CD4-positive, alpha-beta T cell treated with Interleukin-17A for 1 hour (primary cell): ENCODE measurements at places on chromosomes 5 and 9.

DNA sequence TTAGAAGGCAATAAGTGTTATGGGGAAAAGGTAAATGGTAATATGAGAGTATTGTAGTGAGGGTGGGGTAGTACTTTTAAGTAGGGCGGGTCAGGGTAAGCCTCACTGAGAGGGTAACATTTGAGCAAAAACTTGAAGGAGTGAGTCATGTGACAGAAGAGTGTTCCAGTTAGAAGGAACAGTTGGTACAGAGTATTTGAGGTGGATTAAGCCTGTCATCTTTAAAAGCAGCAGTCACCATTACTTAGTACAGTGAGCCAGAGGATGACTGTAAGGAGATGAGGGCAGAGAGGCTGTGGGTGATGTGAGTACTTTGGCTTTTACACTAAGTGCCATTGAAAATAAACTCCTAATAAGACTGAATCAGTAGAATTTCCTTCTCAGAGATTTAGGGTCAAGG, 54.8 kb downstream of the UBAP1 start:
- DNase-seq, result no peak

DNA sequence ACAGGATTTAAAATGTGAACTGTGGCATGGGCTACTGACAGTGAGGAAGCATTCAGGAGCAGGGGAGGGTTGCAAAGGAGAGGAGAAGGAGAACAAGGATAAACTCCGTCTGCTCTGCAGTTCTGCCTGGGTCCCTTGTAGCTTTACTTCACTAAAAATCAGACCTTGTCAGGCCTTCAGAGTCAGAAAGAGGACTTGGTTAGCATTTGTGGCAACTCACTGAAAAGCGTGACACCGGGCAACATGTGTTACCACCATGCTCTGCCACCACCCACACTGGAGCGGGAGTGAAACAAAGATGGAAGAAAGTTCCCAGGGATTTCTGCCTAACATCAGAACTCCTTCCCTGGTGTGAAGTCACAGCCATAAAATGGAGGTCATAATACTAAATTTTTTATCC, 19.3 kb downstream of the FYB1 start:
- DNase-seq, result no peak

- no peak for DNase-seq
Observed at GRCh38 chr9:122107291-122107805, 14.2 kb upstream of the TTLL11 start.

DNA sequence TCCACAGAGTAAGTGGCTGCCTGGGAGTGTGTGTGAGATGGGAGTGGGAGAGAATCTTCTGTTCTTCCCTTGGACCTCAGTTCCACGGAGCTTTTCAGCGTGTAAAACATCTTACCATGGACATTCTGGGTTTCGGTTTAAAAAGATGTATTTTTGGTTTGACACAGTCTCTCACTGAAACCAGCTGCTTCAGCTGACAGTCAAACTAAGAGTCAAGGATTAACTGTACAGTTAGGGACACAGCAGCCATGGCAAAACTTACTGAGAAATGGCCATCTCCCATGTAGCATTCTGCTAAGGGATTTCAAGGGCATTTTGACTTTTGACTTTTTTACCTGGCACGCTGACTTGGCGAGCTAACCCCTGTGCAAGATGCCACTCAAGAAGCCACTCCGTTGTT, 93.8 kb upstream of the IL12B start:
- DNase-seq, result no peak

- no peak for DNase-seq
Observed at GRCh38 chr9:132027752-132028663, 51.7 kb downstream of the MED27 start.

DNA sequence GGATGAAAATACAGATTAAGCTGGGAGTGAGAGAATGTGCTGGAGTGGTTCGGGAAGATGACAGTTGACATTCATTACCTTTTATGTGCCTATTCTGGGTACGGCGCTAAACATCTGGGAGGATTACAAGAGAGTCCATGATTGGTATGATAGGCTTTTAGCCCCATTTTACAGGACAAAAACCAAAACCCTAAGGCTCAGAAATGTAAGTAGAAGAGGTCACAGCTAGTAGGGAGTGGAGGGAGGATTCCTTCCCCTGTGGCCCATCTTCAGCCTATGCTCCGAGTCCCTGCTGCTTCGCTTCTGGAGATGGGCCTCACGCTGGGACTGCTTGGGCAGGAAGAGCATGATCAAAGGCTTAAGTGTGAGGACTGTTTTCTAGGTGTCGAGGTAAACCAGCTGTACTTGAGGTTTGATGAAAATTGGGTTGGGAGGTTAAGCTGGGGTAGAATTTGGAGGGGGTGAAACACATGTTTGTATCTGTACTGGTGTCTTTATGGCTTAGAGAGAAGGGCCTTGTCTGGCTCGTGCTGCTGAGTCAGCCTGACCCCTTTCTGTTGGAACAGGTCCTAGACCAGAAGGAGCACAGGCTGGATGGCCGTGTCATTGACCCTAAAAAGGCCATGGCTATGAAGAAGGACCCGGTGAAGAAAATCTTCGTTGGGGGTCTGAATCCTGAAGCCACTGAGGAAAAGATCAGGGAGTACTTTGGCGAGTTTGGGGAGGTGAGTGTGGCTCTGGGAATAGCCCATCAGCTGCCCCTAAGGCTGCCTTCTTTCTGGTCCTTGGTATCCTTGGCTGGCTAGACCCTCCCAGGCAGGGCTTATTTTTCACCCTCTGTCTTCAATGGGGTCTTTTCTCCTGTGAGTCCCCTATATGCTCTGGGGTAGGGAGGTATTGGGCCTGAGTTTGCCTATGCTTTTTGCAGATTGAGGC, 2.1 kb downstream of the HNRNPAB start:
- DNase-seq, result peak; percentile 41

DNA sequence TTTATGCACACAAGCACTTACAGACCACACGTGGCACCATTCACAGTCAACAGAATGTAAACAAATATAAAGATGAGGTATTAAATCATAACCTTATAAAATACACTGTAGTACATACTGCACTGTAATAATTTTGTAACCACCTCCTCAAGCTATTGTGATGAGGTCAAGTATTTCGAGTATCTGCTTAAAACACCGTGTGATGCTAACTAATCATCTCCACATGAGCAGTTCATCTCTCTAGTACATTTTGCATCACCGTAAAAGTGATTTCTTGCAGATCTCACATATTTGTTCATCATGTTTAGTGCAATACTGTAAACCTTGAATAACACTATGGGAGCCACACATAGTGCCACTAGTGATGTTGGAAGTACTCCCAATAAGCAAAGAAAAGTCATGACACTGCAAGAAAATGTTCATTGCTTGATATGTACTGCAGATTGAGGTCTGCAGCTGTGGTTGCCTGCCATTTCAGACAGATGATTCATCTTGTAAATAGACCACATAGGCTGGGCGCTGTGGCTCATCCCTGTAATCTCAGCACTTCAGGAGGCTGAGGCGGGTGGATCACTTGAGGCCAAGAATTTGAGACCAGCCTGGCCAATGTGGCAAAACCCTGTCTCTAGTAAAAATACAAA, 44.3 kb downstream of the FOXB2 start:
- DNase-seq, result no peak

- no peak for DNase-seq
Observed at GRCh38 chr9:89153232-89154017, 25.2 kb downstream of the SHC3 start.

DNA sequence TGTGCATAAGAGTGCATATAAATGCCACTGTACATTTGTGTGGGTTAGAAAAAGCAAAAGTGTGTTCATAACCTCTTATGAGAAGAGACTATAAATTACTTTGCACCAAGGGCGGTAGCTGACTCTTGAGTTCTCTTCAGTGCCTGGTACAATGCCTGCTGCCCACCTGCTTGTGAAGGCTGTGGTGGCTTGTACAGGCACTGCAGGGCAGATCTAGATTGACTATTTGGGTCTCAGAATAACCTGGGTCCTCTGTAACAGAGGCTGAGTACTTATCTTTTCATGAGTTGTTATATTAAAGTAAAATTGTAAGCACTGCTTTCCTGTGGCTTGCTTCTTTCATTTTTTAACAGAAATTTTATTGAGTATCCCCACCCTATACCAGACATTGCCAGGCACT, 22.8 kb downstream of the LMNB1 start:
- DNase-seq, result no peak

DNA sequence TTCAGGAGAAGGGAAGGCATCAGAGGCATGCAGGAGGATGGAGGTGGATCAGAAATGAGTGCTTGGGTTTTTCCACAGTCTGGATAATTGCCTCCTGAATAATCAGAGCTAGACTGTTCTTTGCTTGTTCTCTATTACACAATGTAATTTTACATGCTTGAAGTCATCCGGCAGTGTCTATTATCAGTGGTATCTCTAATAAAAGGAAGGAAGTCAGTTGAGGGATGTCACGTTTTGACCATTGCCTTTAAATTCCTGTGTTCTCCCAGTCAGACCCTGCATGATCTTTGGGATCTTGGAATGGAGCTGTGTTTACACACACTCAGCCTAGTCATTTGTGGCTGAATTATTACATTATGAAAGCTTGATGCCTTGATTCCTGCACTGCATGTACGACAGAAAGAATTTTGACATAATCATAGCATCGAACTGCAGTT, 91.0 kb downstream of the PDE8B start:
- no peak for DNase-seq

- peak; percentile 86 for DNase-seq
Observed at GRCh38 chr9:127927201-127927987, 3.2 kb downstream of the PIP5KL1 start.

DNA sequence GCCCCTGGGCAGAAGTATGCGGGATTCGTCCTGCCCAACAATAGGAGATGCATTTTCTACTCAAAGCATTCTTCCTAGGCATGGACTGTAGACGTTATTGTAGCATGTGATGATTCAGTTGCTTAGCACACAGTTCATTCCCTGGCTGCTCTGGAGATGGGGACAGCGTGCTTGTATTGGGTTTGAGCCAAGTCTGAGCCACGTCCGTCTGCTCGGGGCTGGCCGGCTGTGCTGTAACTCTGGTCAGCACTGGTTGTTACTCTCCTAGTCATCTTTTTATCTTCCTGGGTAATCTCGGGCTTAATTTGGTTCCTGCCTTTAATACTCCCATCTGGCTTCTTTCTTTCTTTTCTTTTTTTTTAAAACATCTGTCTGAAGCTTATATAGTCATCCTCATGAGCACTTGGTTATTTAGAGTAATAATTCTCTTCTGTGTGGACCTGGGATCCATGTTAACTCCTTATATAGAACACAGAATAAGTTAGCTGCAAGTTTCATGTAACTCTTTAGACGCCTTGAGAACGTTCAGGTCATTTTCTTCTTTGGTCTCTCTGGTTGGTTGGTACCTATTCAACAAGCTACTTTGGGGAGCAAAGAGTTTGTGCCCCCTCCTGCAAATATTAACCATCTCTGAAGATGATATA, 118.8 kb upstream of the RPS23 start:
- DNase-seq, result no peak

- no peak for DNase-seq
Observed at GRCh38 chr5:64180661-64181343, 15.2 kb downstream of the RNF180 start.

- DNase-seq, result no peak
Observed at GRCh38 chr5:72649449-72649848, 142.2 kb upstream of the ZNF366 start.

DNA sequence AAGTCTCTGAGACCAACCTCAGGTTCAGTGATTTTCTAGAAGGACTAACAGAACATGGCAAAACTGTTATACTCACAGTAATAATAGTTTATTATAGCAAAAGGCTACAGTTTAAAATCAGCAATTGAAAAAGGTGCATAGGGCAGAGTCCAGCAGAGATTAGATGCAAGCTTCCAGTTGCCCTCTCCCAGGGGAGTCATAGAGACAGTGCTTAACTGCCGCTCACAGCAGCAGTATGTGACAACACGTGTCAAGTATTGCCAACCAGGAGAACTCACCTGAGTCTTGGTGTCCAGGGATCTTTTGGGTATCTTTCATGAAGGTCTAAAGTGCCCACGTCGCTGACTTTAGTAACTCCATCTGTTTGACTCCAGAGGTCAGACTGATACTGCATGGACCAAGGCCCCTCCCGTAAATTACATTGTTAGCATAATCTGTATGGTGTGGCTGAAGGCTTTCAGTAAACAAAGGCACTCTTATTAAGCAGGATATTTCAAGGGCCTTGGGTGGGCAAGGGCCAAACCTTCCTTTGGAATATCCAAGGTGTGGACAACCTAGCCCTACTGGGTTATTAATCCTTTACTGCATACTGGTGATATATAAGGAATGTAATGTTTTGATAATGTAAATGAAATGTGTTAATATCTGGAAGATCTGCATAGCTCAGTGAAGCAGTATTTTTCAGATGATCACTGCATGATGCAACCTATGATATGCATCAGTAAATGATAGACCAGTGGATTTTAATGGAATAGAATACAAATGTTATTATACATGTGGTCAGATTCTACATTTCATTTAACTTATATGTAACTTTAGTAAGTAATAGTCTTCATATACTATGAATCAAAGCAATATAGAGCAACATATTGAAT, 44.0 kb downstream of the RASA1 start:
- DNase-seq, result no peak

- peak; percentile 13 for DNase-seq
Observed at GRCh38 chr5:102583276-102584124, 84.7 kb upstream of the SLCO6A1 start.

- DNase-seq, result peak; percentile 19
Observed at GRCh38 chr9:17462869-17463464, 115.9 kb upstream of the SH3GL2 start.

GRCh38 chr9:68991457-68991856, 22.5 kb downstream of the PRKACG start:
- DNase-seq, result no peak

GRCh38 chr5:141701360-141702119, 19.5 kb upstream of the ARAP3 start:
- no peak for DNase-seq

- DNase-seq, result no peak
Observed at GRCh38 chr9:93590609-93591234, 14.3 kb downstream of the PHF2 start.

- DNase-seq, result no peak
Observed at GRCh38 chr5:44881266-44881665, 72.5 kb downstream of the MRPS30 start.

DNA sequence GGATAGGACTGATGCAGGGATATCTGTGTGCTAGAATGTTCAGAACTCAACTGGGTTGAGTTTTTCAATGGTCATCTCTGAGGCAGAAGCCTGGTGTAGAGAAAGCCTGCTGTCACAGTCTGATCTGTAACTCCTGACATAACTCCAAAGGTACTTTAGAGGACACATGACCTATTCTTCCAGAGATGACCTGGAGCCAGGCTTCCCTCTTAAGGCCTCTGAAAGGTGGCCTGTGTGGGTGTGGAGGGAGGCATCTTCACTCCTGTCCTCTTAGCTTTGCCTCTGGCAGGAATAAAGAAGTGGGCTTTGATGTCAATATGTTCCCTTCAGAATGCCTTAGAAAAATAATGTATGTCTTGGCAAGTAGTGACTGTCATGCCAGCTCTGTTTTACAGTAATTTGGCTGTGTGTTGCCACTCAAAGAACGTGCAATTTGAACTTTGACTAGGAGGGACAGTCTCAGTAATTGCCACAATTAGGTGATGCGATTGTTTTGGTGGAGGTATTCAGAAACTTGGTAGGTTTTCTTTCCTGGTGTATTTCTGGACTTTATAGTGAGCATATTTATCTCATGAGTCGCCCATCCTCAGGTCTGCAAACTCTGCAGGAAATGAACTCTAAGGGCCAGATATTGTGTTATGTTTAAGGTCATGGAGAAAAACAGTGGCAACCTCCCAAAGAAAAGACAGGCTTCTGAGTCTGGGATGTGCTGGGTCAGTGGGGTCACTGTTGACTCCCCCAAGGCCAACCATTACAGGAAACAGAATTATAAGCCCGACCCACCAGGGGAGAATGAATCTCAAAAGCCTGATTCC, 3.2 kb upstream of the C5orf63 start:
- no peak for DNase-seq
